ENCODE measurements at places on chromosomes 11 and 22.

DNA sequence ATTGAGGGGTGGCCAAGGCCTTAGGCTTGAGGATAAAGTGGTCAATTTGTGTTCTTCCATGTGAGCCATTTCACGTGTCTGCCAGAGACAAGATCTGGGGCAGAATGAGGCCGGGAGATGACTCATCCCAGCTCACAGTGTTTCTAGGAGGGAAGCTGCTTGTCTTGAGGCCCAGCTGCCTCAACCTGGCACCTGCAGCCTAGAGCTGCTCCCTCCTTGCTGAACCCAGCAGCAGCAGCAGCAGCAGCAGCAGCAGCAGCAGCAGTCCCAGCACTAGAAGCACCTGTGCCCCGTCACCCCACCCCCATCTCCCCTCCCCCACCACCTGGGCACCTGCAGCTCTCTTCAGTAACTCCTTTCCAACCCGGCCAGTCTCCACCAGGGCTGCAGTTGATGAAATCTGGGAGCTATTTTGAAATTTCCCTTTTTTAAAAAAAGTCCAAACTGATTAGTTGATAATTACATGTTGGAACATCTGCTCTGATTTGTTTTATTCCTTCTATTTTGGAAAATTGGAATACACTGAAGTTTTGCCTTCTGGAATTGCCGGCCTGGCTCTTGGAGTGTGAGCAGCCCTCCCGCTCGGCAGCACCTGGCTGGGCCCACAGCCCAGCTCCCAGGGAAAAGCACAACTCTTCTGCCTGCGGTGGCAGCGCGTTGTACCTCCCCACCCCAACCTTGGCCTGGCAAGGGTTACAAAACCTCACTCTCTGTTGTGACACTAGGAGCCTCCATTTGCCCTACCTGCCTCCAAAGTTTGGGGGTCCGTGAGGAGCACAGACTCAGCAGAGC, 143.5 kb downstream of the NXPE2 start:
- no peak for DNase-seq

- DNase-seq = no peak
Measured at GRCh38 chr11:113932788-113933187, 28.2 kb downstream of the HTR3B start.

GRCh38 chr11:3622521-3622920, 19.3 kb downstream of the ART5 start:
- DNase-seq = no peak

DNA sequence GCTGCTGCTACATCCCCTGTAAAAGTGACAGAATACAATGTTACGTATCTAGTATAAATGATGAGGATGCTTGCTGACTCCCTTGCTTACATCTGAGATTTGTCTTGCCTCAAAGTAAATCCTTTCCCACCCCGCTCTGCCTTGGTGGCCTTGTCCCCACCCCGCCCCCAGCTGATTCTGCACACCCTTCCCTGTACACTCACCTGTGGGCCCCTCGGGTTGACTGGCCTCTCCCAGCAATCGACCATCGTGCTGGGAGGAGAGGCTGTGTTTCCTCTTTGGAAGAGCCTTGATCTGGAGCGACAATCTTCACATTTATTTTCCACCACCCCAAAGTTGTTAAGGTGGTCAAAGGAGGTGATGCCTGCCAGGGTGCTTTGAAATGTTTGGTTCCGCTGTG, 249.4 kb downstream of the TBC1D22A start:
- no peak for DNase-seq

GRCh38 chr22:38314933-38315822, 2.1 kb downstream of the CSNK1E start:
- DNase-seq = peak; percentile 72
